ENCODE measurements at places on chromosomes 12 and 14.

DNA sequence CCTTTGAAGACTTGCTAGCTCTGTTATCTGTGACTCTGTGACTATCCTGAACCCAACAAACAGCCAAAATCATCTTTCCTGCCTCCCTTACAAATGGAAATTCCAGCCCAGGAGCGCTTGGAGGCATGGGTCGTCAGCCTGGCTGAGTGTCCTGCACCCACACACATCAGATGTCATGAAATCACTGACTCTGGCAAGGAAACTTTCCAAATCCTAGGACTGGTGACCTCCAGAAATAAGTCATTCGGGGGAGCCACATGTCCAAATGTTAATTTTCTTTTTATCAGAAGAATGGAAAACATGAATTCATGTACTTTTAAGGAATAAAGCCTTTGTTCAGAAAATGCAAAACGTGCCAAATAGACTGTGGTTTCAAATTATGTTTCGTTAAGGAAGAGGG is 96.3 kb upstream of the EVL start:
- no peak for DNase-seq

GRCh38 chr12:113136128-113136989 is 798 bp upstream of the RASAL1 start:
- DNase-seq: peak; percentile 43

- DNase-seq: no peak
These were observed 56.6 kb downstream of the KCNK10 start for GRCh38 chr14:88266474-88266873.

DNA sequence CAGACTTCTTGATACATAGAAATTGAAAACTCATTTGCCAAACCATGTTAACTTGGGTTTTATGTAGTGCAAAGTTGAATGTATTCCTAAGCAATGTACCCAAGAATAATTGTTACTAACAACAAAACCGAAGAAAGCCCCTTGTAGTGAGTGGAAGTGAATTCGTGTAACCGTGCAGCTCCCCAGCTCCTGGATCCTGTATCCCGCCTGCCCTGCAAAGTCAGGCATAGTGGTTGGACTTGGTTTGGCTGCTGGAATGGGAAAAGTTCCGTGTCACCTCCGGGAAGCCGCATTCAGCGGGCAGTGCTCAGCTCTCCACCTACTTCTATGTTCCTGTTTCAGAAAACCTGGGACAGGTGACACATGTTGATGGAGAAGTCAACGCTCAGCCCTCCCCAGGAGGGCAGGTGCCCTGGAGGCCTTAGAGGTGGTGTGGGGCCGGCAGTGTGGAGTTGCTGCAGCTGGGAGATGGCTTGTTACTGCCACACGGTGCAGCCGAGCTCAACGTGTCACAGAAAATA is 29.2 kb upstream of the C14orf180 start:
- no peak for DNase-seq

DNA sequence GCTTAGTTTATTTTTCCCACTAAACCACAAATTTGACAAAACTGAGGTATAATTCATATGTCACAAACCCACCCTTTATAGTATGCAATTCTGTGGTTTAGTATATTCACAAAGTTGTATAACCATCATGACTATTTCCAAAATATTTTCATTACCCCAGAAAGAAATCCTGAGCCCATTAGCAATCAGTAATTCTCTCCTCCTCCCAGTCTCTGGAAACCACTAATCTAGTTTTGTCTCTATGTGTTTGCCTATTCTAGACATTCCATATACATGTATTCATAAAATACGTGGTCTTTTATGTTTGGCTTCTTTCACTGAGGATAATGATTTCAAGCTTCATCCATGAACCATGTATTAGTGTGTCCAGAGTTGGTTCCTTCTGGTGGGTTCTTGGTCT is 267.6 kb downstream of the AEBP2 start:
- DNase-seq: no peak

DNA sequence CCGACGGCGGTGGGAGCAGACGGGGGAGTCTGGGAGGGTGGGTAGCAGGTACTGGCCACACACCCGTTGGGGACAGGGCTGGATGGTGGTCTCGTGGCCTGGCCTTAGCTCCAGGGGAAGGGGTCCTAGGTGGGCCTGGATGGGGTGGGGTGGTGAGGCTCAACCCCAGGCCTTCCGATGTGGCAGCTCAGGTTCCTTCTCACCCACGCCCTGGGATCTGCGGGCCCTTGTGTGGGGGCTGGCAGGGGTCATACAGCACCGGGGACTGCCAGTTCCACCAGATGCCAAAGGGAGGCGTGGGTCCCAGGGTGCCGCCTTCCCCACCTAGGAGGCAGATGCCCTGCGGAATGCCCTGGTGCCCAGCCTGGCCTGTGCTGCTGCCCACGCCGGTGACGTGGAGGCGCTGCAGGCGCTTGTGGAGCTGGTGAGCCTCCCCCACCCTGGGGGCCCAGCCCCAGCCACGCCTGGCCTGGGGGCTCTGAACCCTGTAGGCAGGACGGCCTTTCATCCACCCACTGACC is 21.0 kb downstream of the ASPG start:
- DNase-seq: no peak

Measured in T-helper 1 cell (primary cell).